KG1 (cell line): ENCODE measurements at places on chromosomes 7 and 10.

DNA sequence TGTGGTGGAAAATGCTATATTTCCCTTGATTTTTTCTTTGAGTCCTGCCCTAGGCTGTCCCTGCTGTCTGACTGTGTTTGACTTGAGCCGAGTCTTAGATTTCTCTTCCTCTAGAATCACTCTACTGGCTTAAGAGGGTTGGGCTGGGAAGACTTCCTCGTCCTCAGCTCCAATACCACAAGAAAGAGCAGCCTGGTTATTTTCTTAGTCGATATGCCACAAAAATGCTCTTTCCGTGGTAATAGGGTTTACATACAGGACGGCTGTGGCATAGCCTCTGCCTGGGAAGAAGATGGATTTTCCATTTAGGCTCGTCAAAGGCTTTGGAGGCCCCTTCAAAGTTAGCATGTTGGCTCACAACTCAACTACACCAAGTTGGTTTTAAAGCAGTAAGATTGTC is 212.0 kb upstream of the IGFBP3 start:
- no peak for DNase-seq

DNA sequence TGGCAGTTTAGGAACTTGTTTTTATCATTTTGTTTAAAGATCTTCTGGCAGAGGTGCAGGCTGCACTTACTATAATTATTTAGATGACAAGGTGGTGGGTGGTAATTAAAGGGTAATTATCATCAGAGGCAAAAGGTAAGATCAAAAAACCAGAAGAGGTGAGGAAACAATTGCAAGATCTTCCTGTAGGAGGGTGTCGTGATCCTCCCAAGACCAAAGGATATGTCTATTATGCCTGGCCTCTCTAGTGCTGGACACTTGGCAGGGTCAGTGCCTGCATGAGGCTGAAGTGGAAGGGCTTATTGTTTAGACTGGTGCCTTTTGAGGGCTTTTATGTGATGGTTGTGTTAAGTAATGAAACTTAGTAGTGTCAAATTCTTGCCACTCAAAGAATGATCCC is 1.8 kb upstream of the WAPL start:
- no peak for DNase-seq

DNA sequence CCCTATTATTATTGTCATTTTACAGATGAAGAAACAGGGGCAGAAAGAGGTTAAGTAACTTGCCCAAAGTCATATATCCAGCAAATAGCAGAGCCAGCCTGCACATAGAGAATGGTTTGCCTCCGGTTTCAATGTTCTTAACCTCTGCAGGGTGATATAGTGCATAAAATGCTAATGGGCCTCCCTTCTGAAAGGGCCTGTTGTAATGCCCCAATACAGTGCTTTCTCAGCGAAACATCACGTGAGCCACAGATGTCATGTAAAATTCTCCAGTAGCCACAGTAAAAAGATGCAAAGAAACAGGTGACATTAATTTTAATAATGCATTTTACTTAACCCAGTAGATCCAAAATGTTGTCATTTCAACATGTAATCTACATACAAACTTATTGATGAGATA is 38.1 kb downstream of the LRGUK start:
- DNase-seq, result no peak

GRCh38 chr10:3261921-3262320 is 89.3 kb upstream of the PITRM1 start:
- no peak for DNase-seq

DNA sequence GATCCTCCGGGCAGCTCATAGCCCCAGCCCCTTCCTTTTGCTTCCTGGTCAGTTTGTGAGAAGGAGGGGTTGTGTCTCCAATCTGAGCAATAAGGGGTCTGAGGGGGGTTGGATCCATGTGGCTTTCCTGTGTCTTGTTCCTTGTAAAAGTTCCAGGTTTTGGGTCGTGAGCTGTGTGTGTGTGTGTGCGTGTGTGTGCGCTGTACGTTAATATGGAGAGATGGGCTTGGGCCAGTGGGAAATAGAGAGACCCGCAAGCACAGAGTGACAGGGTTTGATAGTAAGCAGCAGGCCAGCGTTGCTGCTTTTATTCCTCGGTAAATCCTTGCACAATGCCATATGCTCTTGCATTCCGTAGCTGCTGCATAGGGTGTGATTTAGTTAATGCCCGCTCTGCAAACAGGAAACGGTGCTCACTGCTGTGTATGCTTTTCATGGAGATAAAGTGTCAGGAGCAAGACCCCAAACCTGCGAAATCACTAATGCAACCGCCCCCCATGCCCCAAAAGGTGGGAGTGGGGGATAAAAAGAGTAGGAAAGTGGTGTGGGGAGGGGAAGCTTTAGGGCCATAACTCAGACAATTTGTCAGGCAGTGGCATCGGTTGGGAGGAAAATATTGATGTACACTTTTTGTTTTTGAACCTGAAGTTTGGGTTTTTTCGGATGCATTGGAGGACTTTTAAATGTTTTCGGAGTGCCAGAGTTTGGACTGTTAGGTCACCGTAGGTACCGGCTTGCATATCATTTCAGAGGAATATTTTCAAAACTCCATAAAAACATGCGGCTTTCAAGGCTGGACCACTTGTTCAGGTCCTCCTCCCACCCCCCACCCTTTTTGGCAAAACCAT is 108.7 kb downstream of the TCF7L2 start:
- no peak for DNase-seq

DNA sequence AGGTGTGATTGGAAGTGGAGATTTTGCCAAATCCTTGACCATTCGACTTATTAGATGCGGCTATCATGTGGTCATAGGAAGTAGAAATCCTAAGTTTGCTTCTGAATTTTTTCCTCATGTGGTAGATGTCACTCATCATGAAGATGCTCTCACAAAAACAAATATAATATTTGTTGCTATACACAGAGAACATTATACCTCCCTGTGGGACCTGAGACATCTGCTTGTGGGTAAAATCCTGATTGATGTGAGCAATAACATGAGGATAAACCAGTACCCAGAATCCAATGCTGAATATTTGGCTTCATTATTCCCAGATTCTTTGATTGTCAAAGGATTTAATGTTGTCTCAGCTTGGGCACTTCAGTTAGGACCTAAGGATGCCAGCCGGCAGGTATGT is 13.6 kb downstream of the STEAP2 start:
- no peak for DNase-seq

GRCh38 chr10:77377034-77377433 is 260.6 kb downstream of the KCNMA1 start:
- DNase-seq, result no peak

DNA sequence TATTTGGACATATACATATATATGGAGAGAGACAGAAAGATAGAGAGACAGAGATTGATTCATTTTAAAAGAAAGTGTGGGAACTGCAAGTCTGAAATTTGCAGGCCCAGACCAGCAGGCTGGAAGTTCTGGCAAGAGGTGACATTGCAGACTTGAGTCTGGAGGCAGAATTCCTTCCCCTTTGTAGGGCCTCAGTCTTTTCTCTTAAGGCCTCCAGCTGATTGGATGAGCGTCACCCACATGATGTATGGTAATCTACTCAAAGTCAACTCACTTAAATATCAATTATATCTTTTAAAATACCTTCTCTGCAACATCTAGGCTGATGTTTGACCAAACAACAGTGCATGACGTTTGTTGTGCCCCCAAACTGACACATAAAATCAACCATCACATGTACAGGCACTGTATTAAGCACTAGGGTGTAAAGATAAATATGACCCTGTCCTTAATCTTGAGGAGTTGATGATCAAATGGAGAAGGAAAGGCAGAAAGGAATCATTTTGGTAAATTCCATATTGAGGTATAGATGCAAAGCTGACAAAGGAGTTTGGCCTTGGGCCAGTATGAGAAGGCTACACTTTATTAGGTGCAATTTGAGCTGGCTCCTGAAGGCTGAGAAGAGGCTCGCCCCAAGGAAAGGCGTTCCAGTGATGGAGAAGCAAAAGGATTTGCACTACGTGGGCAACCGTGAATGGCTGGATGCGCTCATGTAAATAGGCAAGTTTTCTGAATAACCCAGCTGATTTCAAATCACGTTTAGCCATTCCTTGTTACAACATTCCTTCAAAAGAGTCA is 52.6 kb downstream of the BPGM start:
- no peak for DNase-seq

GRCh38 chr10:96714031-96714590 is 6.2 kb downstream of the PIK3AP1 start:
- DNase-seq, result no peak

DNA sequence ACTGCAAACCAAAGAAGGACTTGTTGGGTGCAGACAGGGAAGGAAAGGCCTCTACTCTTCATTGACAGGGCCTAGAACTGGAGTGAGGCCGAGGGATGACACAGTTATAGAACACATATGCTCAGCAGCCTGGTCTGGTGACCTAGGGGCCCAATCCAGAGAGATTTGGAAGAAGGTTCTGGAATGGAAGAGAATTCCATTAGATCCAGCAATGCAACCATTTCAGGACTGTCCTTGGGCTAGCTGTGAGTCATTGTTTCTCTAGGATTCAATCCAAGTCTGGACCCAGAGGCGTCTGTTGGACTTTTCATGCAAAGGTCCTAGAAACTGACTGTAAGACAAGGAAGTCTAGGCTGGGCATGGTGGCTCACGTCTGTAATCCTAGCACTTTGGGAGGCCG is 59.2 kb downstream of the WIPF3 start:
- no peak for DNase-seq

- no peak for DNase-seq
These were observed 88.8 kb upstream of the TNS3 start for GRCh38 chr7:47670729-47671128.

DNA sequence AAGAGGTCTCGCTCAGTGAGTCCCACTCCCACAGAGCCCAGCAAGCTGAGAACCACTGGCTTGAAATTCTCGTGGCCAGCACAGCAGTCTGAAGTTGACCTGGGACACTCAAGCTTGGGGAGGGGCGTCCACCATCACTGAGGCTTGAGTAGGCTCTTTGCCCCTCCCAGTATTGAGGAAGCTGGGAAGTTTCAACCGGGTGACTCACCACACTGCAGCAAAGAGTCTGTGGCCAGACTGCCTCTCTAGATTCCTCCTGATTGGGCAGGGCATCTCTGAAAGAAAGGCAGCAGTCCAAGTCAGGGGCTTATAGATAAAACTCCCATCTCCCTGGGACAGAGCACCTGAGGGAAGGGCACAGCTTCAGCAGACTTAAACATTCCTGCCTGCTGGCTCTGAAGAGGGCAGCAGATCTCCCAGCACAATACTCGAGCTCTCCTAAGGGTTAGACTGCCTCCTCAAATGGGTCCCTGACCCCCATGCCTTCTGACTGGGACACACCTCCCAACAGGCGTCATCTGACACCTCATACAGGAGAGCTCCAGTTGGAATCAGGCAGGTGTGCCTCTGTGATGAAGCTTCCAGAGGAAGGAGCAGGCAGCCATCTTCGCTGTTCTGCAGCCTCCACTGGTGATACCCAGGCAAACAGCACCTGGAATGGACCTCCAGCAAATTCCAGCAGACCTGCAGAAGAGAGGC is 970.9 kb upstream of the LRRN3 start:
- DNase-seq, result no peak

DNA sequence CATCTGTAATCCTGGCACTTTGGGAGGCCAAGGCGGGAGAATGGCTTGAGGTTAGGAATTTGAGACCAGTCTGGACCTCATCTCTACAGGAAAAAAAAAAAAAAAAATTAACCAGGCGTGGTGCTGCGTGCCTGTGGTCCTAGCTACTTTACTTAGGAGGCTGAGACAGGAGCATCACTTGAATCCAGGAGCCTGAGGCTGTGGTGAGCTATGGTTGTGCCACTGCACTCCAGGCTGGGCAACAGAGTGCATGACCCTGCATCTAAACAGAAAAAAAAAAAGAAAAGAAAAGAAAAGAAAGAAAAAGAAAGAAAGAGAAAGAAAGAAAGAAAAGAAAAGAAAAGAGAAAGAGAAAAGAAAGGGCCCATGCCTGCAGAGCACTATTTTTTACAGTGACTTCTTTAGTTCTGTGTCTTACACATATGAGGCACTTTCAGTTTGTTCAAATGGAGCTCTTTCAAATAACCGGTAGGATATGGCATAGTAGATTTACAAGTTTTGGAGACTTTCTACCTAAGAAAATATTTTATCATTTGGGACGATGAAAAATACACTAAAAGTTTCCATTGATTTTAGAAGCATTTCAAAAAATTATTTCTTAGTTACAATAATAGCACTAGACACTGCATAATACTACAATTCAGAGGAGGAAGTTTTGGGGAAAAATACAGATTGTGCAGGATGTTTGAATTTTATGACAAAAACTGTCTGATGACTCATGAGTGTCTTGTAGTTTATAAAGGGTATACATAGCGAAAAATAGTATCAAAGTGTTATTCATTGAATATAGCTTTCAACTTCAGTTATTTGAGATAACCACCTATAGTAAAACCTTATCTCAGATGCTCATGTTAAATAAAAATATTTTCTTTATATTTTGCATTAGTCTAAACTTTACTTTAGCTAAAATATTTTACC is 75.9 kb downstream of the MDFIC start:
- no peak for DNase-seq

DNA sequence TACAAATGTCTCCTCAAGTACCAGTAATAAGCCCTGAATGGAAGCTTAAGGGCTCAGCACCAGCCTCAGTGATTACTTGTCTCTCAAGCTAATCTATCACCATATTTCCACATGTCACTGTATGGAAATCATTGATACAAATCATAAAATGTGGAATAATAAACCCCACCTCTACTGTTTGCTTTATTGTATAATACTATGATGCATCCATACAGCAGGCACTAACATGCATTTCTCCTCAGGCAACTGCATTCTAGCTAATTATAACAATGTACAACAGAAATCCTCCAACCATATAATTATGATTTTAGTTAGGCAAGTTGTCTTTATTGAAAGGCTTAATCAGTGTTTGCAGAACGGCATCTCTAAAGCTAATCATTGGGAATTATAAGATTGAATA is 26.2 kb downstream of the CRPPA start:
- no peak for DNase-seq

- DNase-seq, result no peak
These were observed 13.9 kb upstream of the PSAP start for GRCh38 chr10:71864911-71865361.

DNA sequence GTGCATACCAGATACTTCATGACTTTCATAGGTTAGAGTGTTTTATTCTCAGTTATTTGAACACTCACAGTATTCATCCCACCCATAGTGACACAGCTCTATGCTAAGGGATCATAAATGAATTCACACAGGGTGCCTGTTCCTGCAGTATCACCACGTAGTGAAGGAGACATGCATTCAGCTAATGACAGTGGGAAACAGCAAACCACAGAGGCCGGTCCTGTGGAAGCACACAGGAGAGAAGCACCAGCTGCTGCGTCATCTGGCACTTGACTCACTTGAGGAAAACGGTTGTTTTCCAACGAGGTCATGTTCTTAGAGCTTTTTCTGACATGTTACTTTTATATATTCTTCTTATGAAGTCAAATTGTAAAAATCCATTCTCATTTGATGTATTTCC is 73.0 kb downstream of the UBE3C start:
- DNase-seq, result no peak

DNA sequence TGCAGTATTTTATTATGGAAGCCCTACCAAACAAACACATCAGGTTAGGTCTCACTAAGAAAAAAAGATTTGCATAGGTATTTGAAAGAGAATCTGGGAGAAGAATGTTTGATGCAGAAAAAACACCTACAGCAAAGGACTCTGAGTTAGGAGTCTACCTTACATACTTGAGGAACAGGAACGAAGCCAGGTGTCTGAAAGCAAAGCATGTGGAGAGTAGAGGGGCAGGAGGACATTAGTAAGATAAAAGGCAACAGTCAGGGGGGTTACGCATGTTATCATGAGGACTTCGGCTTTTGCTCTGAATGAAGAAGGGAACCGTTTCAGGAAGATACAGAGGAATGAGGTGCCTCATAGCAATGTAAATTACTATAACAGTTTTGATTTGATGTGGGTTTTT is 87.9 kb upstream of the PTER start:
- no peak for DNase-seq
